ENCODE measurements at places on chromosomes 3 and 15.

- DNase-seq, result no peak
Measured at GRCh38 chr3:104879919-104880318, 486.8 kb upstream of the ALCAM start.

GRCh38 chr15:40845511-40846284, 1.9 kb downstream of the SPINT1 start:
- DNase-seq, result no peak

DNA sequence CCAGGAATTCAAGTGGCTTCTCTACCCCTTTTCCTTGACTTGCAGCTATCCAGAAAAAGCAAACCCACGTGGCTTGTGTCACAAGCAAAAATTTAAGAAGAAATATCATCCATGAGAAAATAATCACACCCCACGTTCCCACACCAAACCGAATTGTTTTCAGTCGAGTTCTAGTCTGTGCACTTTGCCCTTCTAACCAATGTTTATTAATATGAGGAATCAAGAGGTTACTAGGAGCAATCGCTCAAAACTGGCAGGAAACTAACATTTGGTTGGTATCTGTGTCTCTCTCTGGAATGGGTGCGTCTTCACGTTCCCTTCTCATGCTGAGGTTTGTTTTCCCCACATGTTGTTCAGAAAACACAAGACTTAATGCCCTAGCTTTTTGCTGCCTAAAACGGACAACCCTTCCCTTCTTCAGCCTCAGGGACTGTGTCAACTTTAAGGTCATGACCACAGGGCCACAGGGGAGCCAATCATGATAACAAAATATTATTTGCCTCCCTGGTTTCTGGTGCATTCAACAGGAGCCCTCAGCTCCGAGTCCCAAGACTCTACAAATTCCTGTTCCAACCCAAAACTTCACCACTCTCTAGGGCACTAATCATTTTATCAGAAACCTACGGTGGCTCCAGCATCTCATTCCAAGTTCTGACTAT, 41.4 kb upstream of the LMCD1 start:
- no peak for DNase-seq

GRCh38 chr15:75551091-75551490, 28.0 kb downstream of the PTPN9 start:
- no peak for DNase-seq

GRCh38 chr15:100879061-100879463, 569 bp upstream of the ALDH1A3 start:
- DNase-seq, result no peak

- DNase-seq, result no peak
Measured at GRCh38 chr3:104460477-104461406, 906.0 kb upstream of the ALCAM start.

- DNase-seq, result no peak
Measured at GRCh38 chr15:44038755-44039191, 156.3 kb downstream of the FRMD5 start.

GRCh38 chr15:76953913-76954312, 22.4 kb downstream of the RCN2 start:
- no peak for DNase-seq

DNA sequence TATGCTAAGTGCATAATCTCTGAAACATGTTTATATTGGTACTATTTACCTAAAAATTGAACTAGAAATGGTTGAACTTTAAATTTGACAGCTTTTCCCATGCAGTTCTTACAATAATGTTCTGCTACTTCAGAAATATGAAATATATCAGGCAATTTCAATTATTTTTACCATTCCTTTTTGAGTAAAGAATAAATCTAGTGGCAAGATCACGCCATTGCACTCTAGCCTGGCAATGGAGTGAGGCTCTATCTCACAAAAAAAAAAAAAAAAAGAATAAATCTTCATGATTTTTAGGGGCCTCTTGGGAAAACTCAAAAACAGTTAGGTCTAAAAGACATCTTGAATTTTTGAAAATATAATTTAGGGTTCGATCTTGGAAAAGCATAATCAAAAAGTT, 10.6 kb upstream of the DNAAF4 start:
- no peak for DNase-seq

DNA sequence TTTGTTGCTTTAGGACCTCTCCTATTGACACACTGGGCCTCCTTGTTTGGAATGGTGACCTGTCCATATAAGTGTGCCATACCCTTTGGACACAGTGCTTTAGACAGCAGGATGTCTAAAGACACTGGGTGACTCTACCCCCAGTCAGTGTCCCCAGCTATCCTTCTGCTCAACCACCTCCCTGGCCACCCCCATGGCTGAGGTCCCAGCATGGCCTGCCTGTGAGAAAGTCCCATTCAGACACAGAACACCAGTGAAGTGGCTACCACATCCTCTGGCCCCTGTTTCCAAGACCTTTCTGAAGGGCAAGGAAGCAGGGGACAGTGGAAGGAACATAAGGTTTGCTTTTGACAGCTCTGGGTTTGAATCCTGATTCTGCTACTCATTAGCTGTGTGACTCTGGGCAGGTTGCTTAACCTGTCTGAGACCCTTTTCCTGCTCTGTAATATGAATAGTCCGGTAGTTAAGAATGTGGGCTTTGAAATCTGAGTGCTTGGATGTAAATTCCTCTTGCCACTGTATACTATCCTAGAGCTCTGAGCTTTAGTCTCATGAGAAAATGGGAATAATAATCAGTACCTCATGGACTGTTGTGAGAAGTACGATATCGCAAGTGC, 6.3 kb upstream of the AP3S2 start:
- no peak for DNase-seq

DNA sequence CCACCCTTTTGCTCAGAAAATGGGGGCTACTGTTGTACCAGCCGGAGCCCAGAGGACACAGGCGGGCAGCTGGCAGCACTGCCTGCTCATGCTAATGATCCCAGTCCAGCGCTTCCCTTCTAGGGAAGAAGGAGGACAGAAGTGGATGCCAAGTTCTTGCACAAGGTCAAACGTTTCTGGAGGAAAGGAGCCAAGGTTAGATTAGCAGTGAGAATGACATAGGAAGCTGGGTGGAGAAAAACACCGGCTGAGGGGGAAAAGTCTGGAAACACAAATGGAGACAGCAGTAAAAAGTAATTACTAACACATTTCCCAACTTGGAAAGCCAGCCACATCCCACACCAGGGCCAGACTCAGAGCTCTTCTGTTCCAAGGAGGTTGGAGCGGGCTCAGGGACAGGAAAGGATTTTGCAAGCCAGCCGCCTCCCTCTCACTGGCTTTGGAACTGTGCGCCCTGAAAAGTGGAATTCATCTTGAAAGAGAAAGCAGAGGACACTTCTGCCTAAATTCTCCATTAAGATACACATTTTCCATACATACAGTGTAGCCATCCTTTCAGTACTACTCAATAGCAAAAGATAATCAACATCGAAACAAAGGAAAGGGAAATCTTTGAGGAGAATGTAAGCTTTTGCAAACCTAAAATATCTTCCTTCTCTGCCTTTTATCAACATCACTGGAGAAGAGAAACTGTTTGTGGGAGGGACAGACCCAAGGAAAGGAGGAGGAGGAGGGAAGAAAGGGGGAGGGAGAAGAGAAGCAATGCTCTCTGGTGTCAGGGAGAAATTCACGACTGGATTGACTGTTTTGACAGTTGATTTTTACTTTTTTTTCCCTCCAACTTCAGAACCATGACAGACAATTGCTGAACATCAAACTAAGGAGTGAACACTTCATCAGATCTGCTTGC, 133.6 kb downstream of the CD47 start:
- no peak for DNase-seq

GRCh38 chr3:80898211-80898610, 863.2 kb downstream of the GBE1 start:
- DNase-seq, result no peak

DNA sequence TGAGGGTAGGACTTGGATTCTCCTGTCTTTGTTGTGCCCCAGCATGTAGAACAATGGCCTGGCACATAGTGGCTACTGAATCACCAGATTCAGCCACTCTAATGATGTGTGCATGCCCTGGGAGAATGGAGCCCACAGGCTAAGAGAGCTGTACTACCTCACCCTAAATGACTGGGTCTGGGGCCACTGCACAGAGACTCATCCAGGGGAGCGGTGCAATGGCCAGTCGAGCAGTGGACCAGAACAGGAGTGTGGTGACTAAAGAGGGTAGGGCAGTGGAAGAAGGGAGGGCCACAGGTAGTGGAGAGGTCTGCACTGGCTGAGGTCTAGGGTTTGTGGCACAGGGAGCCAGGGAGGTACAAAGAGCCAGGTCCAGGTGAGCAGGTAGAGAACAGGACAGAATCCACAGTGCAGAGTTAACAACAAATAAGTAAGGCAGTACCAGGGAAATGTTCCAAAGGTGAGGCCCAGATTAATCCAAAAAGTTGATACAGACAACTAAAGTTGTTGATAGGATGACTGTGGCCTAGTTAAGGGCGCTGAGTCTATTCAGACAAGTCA, 142.7 kb upstream of the ATP11B start:
- no peak for DNase-seq

- DNase-seq, result no peak
Measured at GRCh38 chr15:87639305-87640011, 617.1 kb downstream of the NTRK3 start.

GRCh38 chr15:84570164-84570735, 30.6 kb upstream of the ZSCAN2 start:
- peak; percentile 39 for DNase-seq

DNA sequence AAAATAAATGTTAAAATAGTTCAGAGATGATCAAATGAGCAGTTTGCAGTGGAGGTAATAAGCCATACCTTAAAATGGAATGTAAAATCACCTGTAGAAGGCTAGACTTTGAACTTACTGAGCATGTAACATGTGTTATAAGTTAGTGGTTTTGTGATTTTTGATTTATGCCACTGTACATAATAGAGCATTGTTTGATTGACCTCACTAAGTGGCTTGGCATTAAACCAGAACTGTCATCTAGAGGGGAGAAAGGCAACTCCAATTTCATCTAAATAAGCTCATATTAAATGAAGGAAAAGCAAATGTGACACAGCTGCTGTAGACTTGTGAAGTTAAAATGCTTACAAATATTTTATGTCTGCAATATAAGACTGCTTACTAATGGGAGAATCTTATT, 387.9 kb downstream of the ZIC1 start:
- no peak for DNase-seq

- DNase-seq, result no peak
Measured at GRCh38 chr15:48654801-48655200, 9.3 kb upstream of the FBN1 start.

- no peak for DNase-seq
Measured at GRCh38 chr15:98012354-98012753, 51.9 kb downstream of the ARRDC4 start.

DNA sequence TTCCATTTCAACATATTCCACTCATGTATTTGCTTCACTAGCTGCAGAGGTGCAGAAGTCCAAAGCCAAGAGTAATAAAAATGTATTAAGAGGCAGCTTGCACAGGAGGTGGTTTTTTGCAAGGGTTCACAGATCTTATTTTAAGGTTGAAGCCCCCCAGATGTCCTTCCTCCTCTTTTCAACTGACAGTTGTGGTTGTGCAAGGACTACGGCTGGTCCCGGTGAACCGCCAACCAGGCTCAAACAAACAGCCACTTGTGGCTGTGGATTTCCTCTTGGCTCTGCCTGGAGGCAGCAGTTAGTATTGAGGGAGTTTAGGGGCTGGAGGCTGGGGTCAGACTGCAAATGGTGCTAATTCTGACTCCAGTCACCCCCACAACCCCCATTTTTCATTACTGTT, 240.7 kb upstream of the TBC1D5 start:
- DNase-seq, result no peak

DNA sequence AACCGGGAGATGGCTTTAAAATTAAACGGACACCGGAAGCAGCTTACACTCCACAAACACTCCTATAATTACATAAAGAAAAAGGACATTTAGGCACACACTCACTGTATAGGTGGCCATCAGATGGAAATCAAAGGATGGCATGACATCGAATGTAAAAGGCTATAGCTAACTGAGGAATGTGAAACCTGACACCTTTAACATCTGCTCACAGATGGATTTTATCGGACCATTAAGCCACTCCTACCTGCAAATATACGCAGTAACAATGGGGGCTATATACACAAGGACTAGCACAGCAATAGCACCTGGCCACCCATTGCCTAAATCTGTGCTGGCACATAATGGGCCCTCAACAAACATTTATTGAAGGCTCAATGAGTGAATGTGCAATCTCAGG, 14.5 kb upstream of the RBSN start:
- no peak for DNase-seq

DNA sequence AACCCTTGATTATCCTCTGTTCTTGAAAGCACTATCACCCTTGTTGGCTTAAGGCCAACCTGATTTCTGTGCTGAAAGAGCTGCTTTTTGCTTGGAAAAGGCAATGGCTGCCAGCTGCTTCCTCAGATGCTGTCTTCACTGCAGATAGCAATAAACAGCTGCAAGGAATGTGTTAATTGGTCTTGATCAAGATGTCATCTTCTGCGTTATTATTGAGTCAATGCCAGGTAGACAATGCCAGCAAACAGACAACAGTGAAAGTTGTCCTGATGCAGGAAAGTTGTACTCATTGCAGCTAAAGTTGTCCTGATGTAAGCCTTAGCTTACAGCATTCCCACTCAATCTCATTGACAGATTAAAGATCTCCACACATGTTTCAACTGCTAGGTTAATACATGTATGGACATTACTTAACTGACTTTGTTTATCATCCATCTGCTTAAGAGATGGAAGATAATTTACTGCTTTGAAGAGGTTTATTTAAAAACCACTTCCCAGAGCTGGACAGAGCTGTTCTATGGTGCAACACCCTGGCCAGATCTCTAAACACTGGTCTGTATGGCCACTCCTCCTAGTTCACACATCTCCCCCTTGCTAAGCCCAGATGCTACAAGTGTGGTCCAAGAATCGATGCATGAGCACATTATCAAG, 251.0 kb upstream of the MCTP2 start:
- no peak for DNase-seq

GRCh38 chr15:92413510-92413909, 19.8 kb downstream of the ST8SIA2 start:
- DNase-seq, result no peak

GRCh38 chr3:182837855-182838454, 44.7 kb downstream of the ATP11B start:
- no peak for DNase-seq
